ENCODE measurements at places on chromosomes 16 and 17.
A peak's percentile ranks its signal among the peaks of the same experiment; 100 is the strongest.

DNA sequence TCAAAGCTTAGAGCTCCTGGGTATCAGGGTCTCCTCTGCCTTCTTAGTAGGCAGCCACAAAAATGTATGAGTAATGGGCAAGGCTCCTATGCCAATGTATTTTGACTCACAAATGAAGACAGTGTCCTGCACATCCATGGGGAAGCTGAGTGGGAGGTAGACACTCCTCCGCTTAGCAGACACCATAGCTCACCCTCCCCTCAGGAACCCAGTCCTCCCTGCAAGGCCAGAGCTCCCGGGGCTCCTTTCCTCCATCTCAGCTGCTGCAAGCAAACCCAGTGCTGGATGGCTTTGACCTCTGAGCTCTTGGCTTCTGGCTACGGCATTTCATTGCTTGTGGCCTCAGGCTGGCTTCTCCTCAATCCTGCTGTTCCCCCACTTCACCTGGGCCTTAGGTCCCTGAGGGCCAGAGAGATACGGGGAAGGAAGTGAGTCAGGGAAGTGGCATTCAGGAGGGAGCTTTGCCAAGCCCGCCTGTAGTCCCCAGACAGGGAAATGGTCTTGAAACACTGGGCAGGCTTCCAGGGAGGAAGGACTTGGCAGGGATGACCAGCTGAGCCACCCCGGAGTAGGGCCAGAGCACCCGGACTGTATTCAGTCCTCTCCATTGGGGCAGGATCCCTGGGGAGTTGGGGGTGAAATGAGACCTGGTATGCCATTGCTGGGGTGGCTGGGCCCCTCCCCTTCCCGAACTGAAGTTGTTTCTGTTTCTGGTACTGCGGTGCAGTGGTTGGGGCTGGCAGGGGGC, 4.5 kb downstream of the ABCC3 start:
- DNase-seq = no peak

- DNase-seq = peak; percentile 17
These were observed 33.8 kb upstream of the KPNB1 start for GRCh38 chr17:47615766-47616424.

DNA sequence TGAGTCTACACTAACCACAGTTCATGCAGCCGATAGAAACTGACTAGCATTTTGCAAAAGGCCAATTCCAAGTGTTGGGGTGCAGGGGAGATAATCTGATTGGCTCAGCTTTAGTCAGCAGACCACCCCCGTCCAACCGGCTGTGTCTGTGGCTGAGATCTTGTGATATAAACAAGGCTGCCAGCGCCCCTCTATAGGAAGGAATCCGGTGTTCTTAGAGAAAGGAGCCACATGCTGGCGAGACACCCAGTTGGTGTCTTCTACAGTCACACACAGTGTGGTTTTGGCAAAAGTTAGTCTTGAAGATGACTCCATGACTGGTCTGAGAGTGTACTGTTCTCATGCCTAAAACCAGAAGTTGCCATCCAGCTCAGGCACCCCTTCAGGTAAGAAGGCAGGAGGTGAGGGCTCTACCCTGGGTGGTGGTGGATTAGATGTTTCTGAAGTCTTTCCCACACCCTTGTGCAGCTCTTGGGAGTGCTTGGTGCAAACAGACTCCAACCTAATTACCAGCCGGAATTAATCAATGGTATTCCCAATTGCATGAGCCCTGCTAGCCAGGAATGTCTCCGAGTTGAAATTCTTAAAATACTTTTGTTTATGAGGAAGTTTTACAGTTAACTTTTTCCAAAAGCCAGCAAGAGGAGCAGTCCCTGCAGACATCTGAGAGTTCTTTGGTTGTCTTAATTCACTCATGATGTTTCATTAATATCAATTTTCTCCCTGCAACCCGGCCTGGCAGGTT, 172.3 kb upstream of the IRX6 start:
- no peak for DNase-seq

DNA sequence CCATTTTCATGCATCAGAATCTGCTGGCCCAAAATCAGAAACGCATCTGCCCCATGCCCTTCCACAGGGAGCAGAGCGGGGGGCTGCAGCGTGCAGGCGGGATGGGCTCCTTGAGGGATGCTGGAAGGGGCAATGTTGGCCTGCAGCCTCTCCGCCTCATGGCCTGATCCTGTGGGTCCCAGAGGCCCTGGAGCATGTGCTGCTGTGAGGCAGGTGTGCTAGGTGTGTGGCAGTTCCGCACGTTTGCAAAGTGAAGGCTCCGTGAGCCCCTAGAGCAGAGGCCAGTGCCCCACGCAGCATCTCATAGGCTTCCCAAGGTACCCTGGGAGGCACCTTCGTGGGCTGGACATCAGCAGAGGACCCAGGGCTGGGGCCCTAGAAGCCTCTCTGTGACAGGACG, 36.4 kb upstream of the CDH15 start:
- no peak for DNase-seq

DNA sequence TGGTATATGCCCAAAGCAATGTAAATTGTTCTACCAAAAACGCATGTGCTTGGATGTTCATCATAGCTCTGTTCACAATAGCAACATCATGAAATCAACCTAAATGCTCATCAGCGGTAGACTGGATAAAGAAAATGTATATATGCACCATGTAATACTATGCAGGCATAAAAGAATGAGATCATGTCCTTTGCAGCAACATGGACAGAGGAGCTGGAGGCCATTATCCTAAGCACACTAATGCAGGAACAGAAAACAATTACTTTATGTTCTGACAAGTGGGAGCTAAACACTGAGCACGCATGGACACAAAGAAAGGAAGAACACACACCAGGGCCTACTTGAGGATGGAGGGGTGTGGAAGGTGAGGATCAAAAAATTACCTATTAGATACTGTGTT, 33.7 kb downstream of the TANC2 start:
- DNase-seq = no peak

DNA sequence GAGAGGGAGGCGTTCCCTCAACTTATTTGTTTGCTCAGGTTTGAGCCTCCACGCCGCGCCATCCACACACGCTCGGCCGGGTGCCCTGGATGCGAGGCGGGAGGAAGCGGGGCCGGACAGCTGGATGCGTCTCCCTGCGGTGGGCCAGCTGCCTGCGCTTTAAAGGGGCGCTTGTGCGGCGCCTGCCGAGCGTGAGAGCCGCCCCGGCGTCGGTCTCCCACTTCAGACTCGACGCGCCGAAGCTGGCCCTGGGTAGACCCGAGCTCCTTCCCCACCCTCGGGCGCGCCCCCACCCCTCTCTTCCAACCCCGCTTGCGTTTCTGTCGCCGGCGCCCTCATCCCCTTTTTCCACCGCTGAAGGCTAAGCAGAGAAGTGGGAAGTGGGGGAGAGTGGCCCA, 527 bp upstream of the CHAD start:
- DNase-seq = no peak

- DNase-seq = no peak
These were observed 21.4 kb downstream of the FA2H start for GRCh38 chr16:74753180-74753579.

- peak; percentile 90 for DNase-seq
These were observed 6.2 kb downstream of the UNKL start for GRCh38 chr16:1408171-1408837.

DNA sequence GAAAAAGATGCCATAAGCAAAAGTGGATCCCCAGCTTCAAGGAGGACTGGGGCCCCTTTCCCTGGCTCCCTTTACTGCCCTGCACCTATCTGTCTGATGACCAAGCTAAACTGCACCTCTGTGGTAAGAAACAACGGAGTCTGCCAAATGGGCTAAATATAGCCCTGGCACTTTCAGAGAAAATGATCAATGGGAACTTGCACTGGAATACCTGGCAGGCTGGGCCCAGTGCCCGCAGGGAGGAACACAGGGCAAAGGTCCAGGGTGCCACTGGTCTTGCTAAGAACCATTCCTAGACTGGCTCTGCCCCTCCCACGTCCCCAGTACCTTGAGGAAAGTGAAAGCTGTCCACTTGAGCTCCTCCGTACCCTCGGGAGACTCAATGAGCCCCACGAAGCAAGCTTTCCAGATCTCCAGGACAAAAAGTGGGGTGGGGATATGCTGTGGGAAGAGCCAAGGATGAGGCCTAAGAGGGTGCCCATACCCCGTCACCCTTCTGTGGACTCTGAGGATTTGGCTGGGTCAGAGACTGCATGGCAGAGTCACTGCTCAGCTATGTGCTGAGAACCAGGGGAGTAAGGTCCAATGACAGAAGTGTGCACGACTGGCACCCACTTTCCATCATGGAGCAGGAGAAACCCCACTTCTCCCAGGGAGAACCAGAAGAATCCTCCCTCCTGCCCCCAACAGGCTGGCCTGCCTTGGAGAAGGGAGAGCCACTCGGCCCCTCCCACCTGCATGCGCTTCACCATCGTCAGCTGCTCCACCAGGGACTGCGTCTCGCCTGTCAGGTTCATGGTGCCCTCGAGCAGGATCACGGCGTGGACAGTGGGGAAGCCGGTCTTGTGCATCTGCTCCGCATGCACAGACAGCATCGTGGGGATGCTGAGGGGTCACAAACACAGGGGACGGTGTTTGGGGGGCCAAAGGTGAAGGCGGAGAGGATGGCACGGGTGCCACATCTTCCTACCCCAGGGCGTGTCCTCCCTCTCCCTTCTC, 17.4 kb downstream of the CSF3 start:
- DNase-seq = no peak

DNA sequence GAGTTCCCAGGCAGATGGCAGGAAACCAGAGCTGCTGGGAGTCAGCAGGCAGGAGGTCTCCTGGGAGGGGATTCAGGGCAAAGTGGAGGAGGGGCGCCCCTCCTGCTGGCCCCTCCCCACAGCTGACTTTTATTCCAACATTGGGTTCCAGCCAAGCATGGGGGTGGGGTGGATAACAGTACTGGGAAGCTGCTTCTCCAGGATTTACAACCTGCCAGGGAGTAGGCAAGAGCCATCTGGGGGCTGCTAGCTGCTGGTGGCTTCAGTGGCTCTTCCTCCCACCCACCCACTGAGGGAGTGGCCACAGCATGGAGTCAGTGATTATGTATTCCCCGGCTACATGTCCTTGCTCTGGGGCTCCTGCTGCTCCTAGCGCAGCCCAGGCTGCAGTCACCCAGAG, 36.8 kb downstream of the TMEM132E start:
- DNase-seq = no peak

DNA sequence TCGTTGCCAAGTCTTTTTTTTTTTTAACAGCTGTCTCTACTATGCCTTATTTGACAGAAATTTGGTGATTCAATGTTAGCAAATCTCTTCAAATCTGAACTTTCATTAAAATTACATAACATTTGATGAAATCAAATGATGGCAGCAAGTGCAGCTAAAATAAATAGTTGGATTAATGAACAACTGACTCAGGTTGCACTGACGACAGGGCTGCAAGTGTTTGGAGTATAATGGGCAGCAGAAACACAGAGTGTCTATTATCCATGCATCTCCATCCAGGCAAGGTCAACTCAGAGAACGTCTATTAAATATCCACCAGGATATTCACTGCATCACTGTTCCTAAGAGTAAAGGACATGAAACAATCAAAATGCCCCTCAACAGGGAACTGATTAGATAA, 109.8 kb downstream of the SLC39A11 start:
- no peak for DNase-seq

- DNase-seq = peak; percentile 59
These were observed 21.9 kb downstream of the ST3GAL2 start for GRCh38 chr16:70416748-70417616.

- no peak for DNase-seq
These were observed 25.1 kb upstream of the MMD start for GRCh38 chr17:55446581-55447205.

DNA sequence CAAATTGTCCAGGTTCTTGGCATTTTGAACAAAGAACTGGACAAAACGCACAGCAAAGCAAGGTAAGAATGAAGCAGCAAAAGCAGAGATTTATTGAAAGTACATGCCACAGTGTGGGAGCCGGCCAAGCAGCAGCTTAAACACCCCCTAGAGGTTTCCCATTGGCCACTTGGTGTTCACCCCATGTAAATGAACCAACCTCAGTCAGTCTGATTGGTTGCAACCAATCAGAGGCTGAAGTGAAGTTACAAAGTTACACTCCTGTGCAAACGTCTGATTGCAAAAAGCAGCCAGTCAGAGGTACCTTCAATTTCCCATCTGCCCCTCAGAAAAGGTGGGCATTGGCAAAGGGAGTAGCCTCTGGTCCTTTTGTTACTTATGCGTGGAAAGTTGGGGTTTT, 8.8 kb upstream of the ZNF263 start:
- no peak for DNase-seq

Measured in GM18507 (cell line).